ENCODE measurements at places on chromosomes 7 and 10. TPM values are rescaled to one million over a fixed set of nuclear protein-coding genes. Genes with fewer than 3 reads are reported as not detected.

DNA sequence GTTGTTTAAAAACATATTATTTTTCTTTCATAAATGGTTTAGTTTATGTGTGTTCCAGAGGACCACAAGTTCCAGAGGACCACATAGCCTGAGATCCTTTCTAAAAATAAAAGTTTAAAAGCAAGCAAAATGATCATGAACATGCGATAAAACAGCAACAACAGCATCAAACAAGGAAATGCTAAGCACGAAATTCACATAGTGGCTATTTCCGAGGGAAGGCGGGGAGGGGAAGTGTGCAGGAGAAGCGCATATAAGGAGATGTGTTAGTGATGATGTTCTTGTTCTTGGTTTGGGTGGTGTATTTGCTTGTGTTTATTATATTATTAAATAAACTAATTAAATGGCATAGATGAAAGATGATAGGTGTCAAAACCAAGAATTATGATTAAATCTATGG lies 1.2 kb downstream of the TBATA start:
- DNase-seq = no peak

GRCh38 chr7:128105228-128106022 lies 74.2 kb upstream of the LRRC4 start:
- no peak for DNase-seq

SPDYE2B gene
- not detected for total RNA-seq

DNA sequence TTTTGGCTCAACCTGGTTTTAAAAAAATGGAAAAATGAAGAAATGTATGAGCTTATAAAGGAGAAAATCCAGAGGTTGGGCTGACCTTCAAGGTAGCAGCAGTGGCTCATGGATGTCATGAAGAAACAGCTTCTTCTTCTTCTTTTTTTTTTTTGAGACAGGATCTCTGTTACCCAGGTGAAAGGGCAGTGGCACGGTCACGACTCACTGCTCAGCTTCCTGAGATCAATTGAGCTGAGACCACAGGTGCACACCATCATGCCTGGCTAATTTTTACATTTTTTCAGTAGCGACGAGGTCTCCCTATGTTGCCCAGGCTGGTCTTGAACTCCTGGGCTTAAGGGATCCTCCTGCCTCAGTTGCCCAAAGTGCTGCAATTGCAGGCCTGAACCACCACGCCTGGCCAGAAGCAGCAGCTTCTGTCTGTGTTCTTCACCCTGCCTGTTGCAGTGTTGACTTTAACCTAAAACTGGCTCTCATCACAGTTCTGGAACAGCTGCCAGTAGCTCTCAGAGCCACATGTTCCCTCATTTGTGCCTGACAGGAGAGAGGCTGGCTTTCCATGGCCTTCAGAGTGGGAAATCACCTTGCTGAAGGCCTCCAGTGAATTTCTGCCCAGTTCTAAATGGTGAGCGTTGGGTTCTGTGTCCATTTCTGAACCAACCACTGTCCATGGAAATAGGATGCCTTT lies 117.7 kb downstream of the PFKFB3 start:
- no peak for DNase-seq

DNA sequence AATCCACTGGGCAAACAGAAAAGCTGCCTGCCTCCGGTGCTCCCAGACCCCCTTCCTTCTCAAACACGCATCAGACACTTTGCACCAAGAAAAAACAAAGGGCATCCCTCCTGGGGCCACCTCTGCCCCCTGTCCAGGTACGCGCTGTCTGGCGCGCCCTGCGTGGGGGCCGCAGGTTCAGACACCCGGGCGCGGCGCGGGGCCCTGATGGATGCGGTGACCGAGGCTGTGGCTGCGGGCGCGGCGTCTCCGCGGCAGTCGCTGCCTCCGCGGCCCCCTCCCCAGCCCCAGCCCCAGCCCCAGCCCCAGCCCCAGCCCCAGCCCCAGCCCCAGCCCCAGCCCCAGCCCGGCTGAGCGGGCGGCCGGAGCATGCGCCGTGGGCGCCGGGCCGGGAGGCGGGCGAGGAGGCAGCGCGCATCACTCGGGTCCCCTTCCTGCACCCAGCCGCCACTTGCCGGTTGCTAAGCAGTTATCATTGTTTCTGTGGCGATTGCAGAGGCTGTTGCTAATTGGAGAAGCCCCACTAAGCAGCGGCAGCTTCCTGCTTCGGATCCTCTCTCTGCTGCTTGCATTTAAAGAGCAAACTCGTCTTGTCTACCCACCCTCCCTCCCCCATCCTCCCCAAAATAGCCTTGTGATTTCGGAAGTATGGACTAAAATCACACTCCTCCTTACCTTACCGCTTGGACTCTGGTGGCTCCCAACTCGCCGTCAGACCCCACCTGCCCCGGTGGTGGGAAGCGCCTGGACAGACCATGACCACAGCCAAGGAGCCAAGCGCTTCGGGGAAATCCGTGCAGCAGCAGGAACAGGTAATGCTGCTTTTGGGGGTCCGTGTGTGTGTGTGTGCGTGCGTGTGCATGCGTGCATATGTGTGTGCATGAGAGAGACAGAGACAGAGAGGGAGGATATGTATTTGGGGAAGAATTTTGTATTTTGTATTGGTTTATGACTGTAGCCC lies 252.8 kb downstream of the DPP6 start:
- no peak for DNase-seq

DNA sequence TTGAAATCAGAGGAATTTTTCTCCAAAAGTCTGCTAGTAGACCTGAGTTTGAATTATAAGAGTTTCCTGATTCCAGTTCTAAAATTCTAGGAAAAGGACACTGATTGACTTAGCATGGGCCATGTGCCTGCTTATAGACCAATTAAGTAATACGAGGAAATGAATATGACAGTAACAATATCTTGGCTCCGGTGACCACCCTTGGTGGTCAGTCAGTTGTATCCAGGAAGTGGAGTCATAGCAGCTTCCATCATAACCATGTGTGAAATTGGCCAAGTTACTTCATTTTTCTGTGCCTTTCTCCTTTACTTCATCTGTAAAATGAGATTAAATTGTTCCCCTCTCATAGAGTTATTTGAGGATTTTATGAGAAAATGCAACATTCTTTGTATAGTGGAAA lies 66.9 kb downstream of the MTPAP start:
- peak; percentile 49 for DNase-seq

FAM25C gene
- not detected for total RNA-seq

DNA sequence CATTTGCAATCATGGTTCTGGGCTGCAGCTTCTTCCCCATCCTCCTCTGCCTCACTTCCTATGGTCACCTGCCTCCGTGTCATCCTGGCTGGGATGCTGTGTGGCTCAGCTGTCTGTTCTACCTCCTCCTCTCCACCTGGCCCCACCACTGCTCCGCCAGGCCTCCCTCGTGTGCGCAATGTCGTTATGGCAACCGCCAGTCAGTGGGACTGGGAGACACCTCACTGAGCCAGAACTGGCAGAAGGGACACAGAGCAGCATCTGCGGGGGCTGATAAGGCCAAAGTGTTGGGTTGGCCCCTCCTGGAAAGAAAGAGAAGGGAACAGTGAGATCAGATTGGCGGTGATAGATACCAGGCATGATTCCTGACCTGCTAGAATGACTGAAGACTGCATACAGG lies 527.5 kb downstream of the INHBA start:
- DNase-seq = no peak

GRCh38 chr7:71290452-71290851 lies 158.5 kb downstream of the GALNT17 start:
- no peak for DNase-seq

DNA sequence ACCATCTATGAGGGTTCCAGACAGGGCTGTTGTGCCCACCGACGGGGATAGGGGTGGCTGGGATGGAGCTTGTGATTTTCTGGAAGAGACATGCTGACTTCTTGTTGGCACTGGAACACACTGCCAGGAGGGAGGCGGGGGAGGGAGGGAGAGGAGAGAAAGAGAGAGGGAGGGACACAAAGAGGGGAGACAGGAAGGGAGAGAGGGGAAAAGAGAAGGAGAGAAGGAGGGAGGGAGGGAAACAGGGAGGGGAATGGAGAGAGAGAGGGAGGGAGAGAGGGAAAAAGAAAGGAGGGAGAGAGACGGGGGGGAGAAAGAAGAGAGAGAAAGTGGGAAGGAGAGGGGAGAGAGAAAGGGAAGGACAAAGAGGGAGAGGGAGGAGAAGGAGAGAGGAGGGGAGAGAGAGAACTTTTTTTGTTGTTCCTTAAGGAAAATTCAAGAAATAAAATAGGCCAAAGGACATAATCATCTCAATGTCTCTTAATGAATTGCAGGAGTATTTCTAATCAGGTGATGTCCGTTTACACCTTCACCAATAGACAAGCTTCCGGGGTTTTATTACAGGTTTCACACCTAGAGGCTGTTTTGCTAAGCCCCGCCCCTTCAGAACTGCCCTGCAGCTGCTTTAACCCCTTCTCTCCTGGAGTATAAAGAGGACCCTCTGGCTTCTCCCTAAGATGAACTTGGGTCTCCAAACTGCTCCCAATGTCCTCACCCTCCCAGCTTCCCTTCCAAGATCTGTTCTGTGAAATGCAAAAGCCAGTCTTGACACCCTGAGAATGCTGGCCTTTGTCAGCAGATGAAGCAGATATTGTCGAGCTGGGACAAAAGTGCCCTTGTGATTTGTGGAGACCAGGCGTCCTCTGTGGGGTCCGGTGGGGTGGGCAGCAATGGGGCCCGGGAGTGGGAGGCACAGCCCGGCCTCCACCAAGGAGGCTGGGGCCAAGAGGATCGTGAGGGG lies 82.0 kb upstream of the GTF2IRD1 start:
- DNase-seq = no peak

- DNase-seq = no peak
Measured at GRCh38 chr7:150968056-150968733, 9.9 kb downstream of the KCNH2 start.

GALNT17 gene
- not detected for total RNA-seq

TRPV5 gene
- not detected for total RNA-seq

RINT1 gene
- total RNA-seq = 18.4 TPM

DNA sequence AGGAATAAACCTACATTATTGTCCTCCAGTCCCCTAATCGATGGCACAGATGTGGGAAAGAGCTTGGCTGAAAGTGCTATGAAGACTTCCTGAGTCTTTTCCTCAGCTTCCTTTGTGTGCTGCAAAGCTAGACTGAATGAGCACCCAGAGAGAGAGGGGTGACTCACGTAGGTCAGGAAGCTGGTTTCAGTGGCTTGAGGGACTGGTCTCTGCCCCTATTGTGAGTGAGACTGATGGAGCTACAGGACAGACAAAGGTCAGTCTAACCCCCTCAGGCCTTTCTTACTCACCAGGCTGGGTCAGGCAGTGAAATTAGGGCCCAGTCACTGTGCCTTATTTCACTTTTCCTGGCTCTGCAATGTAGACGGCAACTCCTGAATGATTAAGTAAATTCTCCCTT lies 171.1 kb upstream of the GRB10 start:
- DNase-seq = peak; percentile 84
